Mucosa of gallbladder (tissue), 1 donor: ENCODE measurements at places on chromosomes 16 and 17. TPM values are rescaled to one million over a fixed set of nuclear protein-coding genes. Genes with fewer than 3 reads are reported as not detected.

DNA sequence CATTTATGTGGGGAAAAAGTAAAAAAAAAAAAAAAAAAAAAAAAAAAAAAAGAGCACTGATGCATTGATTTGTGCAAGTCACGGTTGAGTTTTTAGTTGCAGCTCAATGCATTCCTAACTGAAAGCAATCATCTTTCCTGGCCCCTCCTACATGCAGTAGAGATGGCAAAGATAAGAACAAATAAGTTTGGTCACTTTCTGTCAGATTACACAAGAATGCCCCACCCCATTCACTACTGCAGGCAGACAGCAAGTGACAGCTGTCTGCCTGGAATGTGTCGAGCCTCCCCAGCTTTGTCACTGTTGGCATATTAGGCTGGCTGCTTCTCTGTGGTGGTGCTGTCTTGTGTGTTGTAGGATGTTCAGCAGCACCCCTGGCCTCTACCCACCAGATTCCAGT lies 243.5 kb downstream of the FOXL1 start:
- no peak for DNase-seq

DNA sequence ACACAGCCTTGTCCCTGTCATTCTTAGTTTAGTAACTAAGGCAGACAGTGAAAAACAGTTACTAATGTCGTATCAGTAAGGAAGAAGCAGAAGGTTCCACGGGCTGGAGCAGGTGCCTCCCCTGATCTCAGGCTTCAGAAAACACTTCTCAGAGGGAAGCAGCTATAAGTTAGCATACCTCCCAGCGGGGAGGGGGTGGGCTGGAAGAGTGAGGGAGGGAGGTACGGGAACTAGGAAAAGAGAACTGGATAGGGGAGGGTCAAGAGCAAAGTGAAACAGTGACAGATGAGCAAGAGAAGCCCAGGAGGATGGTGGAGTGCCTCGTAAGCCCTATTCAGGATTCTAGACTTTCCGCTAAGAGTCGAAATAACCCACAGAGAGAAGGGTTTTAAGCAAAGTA lies 186.3 kb upstream of the XYLT1 start:
- DNase-seq = no peak

GRCh38 chr17:54455251-54455868 lies 445.3 kb upstream of the TOM1L1 start:
- no peak for DNase-seq

DNA sequence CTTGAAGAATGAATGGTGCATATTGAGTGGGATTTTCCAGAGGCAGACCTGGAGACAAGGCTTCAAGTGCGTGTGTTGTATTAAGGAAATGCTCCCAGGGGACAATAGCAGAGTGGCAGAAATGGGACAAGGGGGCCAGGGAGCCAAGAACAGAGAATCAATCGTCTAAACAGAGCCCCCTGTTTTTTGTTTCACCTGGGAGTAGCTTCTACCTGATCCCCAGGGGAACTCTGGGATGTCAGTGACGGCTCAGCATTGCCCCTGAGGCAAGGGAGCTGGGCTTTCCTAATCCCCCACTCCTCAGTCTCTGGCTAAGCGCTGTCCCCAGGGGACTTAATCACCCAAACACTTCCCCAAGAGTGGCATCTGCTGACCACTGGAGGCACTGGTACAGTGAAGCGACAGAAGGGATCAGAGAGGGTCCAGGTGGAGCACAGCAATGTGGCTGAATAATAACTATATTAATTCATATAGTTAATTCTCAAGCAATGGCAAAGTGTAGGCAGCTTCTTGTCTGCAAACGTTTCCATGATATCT lies 35.7 kb upstream of the C16orf78 start:
- DNase-seq = no peak

GRCh38 chr17:37830151-37830993 lies 85.5 kb upstream of the HNF1B start:
- no peak for DNase-seq

GRCh38 chr16:68384288-68385161 lies 63.8 kb downstream of the SMPD3 start:
- no peak for DNase-seq

DNA sequence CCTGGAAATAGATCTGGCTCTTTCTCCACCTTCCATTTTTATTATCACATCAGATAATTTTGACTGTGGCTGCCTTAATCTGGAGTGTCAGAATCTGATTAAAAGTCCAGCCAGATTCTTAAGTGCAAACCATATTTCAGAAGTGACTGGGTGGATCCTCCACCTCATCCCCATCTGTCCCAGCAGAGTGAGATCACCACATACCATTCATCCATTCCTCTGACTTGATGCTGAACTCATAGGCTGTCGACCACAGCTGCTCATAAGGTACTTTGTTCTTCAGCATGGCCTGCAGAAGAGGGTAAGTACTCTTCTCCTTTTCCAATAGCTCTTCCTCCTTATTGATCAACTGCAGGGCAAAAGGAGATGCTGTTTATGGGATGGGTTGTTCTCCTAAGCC lies 53.5 kb downstream of the DNAH3 start:
- DNase-seq = no peak

- DNase-seq = peak; percentile 57
These were observed at the start of gene TNFSF12 for GRCh38 chr17:7548585-7549400. Gene TNFSF12 (plus strand): TSS chr17:7549058. CDS start chr17:7549154, 96 bp downstream.

DNA sequence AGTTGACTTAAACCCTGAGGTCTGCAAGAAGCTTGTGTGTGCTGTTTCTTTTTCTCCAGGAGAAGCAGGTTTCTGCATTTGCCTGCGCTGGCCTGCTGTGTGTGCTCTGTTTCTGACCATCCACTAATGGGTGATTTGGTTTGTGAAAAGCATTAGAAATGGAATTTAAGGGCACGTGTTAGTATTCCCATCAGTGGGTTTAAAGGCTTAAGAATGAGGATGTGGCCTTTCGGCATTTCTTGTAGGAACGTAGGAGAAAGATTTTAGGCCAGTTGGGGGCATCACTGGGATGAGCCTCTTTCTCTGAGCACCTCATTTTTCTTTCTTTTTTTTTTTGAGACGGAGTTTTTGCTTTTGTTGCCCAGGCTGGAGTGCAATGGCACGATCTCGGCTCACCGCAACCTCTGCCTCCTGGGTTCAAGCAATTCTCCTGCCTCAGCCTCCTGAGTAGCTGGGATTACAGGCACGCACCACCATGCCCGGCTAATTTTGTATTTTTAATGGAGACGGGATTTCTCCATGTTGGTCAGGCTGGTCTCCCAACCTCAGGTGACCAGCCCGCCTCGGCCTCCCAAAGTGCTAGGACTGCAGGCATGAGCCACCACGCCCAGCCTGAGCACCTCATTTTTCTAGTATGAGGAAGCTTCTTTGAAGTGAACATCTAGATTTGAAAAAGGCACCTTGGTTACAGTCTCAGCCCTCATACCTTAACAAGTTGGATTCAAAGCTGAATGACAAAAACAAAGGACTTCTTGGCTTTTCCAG lies 110.3 kb downstream of the BANP start:
- DNase-seq = no peak

- DNase-seq = no peak
These were observed 5.8 kb downstream of the CDH5 start for GRCh38 chr16:66372078-66372897.

GRCh38 chr16:89910717-89911354 lies 7.8 kb upstream of the MC1R start:
- DNase-seq = no peak

Gene MMP28
- total RNA-seq = 32.8 TPM

Gene PABPN1L
- total RNA-seq = not detected

Gene KRTAP3-2
- total RNA-seq = not detected

Gene MYH1
- 0.52 TPM for total RNA-seq
